ENCODE measurements at places on chromosomes 6 and 20. TPM values are rescaled to one million over a fixed set of nuclear protein-coding genes. Genes with fewer than 3 reads are reported as not detected.

GRCh38 chr20:38130687-38131587 is 34.1 kb downstream of the TGM2 start:
- H3K4me3 ChIP-seq, result no peak overlapping the region
- H3K27me3 ChIP-seq, result no peaks in the 10 kb centered on the region
- no peaks in the 10 kb centered on the region for H3K36me3 ChIP-seq
- peaks cover 23% of the 10 kb centered on the region for H3K4me1 ChIP-seq

DNA sequence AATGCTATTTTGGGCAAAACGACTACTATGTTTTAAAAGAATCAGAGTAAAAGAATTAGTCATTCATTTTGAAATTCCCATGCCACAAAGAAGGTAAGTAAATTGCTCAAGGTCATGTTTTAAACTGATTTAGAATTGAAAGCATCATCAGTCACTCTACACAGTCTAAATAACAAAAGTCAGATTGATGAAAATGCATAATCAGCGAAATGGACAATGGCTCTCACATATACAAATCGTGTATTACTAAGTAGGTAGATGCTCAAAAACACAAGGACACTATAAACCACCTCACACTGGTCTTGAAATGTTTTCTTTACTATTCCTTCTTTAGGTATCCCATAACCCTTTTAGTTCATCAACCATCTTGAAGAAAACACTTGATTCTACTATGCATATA is 135.4 kb downstream of the OPN5 start:
- H3K4me1 ChIP-seq, result no peaks in the 10 kb centered on the region
- no peak overlapping the region for H3K4me3 ChIP-seq
- no peak for DNase-seq
- no peak overlapping the region for H3K27ac ChIP-seq

DNA sequence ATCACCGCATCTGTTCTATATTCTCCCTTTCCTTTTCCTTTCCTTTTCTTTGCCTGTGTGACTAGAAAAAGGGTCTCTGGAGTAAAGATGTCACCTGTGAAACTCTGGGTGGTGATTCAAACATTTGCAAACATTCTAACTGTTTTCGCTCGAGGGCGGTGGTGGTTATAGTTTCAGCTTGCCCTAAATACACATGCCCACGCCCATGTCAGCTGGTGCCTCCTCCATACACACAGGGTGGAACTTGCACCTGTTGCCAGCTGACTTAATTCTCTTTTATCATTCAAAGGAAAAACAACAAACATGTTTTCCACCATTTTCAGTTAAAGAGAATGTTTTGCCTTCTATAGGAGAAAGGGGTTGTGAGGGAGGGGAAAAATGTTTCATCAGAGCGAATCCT is 381.9 kb upstream of the ARID1B start:
- H3K27ac ChIP-seq, result no peak overlapping the region
- no peak overlapping the region for H3K4me3 ChIP-seq
- no peak for DNase-seq

- no peak overlapping the region for H3K27ac ChIP-seq
- H3K36me3 ChIP-seq, result peaks cover 2% of the 10 kb centered on the region
- no peaks in the 10 kb centered on the region for H3K27me3 ChIP-seq
Observed at GRCh38 chr6:24686408-24686807, 19.5 kb downstream of the ACOT13 start.

GRCh38 chr6:35142588-35143569 is 1.7 kb upstream of the TCP11 start:
- no peak overlapping the region for H3K27ac ChIP-seq
- DNase-seq, result no peak
- H3K4me1 ChIP-seq, result peaks cover 4% of the 10 kb centered on the region
- H3K27me3 ChIP-seq, result no peaks in the 10 kb centered on the region
- no peak overlapping the region for H3K4me3 ChIP-seq
- no peaks in the 10 kb centered on the region for H3K36me3 ChIP-seq

- no peaks in the 10 kb centered on the region for H3K27me3 ChIP-seq
- no peaks in the 10 kb centered on the region for H3K4me1 ChIP-seq
- no peaks in the 10 kb centered on the region for H3K36me3 ChIP-seq
- DNase-seq, result no peak
- no peak overlapping the region for H3K27ac ChIP-seq
Observed at GRCh38 chr6:129792049-129792448, 69.1 kb downstream of the TMEM244 start.

- H3K4me1 ChIP-seq, result no peaks in the 10 kb centered on the region
- no peaks in the 10 kb centered on the region for H3K27me3 ChIP-seq
- no peak for DNase-seq
- no peak overlapping the region for H3K4me3 ChIP-seq
- H3K36me3 ChIP-seq, result no peaks in the 10 kb centered on the region
Observed at GRCh38 chr20:3576363-3576762, 86.8 kb downstream of the GFRA4 start.

DNA sequence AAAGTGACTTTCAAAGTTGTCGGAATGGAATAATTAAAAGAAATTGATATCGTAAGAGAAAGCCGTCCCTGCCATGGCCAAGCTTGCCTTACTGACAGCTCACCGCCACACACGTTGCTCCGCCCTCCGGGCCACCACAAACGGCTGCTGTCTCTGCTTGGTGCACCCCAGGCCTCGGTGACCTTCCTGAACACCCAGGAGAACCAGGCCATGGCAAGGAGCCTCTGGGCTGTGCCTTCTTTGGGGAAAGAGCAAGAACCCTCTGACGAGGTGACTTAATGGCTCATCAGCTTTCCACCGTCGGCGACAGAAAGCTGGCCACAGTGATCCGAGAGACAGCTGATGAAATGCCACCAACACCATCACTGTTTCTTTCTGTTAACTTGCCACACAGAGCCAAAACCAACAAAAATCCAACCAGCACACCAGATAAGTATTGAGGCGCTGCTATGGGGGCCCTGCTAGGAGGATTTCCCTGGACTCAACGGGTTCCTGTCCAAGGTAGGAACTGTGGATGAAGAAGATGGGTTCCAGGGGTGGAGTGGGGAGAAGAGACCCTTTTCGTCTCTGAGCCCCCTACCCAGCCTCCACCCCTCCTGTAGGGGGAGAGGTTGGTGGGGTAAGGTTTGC is 61.4 kb downstream of the NPEPL1 start:
- H3K36me3 ChIP-seq, result no peaks in the 10 kb centered on the region
- no peak overlapping the region for H3K27ac ChIP-seq
- no peak for DNase-seq

- H3K4me1 ChIP-seq, result no peaks in the 10 kb centered on the region
- H3K36me3 ChIP-seq, result no peaks in the 10 kb centered on the region
- DNase-seq, result no peak
Observed at GRCh38 chr6:11033825-11034224, 10.3 kb downstream of the ELOVL2 start.

GRCh38 chr6:33974471-33974870 is 170.7 kb upstream of the MLN start:
- no peak for DNase-seq
- no peak overlapping the region for H3K4me3 ChIP-seq
- H3K27me3 ChIP-seq, result no peaks in the 10 kb centered on the region
- no peak overlapping the region for H3K27ac ChIP-seq
- H3K36me3 ChIP-seq, result no peaks in the 10 kb centered on the region

DNA sequence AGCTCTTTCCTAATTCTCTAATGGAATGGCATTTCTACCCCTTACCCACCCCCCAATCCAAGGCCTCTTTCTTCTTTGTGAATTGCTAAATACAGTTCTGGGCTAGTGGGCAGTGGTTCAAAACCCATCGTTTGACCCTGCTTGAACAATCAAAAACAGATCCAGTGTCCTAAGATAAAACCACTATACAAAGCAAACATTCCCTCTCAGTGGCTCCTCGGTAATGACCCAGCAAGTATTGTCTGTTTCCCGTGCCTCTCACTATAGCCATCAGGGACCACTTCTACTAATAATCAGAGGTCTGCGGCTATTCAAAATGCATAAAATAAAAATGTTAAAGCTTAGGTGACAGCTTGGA is 143.5 kb upstream of the AKAP12 start:
- H3K4me1 ChIP-seq, result no peaks in the 10 kb centered on the region
- DNase-seq, result no peak
- H3K4me3 ChIP-seq, result no peak overlapping the region
- H3K36me3 ChIP-seq, result no peaks in the 10 kb centered on the region
- H3K27ac ChIP-seq, result no peak overlapping the region

DNA sequence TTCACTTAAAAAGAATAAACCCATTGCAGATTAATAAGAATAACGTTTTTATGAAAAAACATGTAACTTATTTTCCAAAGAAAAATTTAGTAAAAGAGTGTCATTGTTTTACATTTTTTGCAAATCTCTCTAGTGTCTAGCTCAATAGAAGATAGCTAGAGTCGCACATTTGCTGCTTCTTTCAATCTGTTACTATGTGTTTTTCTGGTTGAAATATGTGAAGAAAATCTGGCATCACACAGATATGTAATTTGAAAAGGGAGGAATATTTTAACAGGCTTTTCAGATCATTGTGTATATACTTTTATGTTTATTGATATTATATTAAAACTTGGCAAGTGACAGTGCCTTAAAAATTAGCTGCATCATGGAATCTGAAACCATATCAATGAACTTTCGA is 9.1 kb downstream of the CCN6 start:
- no peak for DNase-seq
- no peaks in the 10 kb centered on the region for H3K4me1 ChIP-seq
- no peak overlapping the region for H3K4me3 ChIP-seq
- H3K36me3 ChIP-seq, result no peaks in the 10 kb centered on the region

DNA sequence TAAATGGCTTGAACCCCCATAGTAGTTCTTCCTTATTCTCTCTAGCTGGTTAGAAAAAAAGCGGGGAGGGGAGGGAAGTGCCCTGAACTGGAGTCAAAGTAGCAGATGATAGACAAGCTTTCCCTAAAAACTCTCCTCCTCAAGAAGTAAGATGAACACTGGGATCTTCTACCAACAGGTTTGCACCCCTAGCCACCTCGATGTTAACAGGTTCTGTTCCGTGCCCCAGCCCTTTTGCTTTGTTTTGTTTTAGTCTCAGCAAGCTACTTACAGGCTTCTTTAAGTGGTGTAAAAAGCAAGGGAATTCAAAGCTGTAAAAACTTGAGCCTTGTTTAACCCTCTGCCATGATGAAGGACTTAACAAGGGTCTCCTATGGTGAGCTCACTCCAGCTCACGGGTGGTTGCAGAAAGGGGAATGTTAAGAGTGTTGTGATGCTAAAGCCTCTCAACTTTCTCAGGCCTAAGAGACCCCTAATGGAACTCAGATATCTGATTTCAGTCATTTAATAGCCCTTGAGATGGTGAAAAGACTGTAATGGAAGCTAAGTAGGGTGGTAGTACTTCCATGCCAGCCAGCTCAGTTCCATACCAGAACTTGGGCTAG is 106.0 kb downstream of the FOXO3 start:
- no peak for DNase-seq
- peaks cover 70% of the 10 kb centered on the region for H3K4me1 ChIP-seq
- H3K4me3 ChIP-seq, result no peak overlapping the region
- no peaks in the 10 kb centered on the region for H3K27me3 ChIP-seq

- H3K4me1 ChIP-seq, result no peaks in the 10 kb centered on the region
- H3K4me3 ChIP-seq, result no peak overlapping the region
- DNase-seq, result no peak
Observed at GRCh38 chr6:168962886-168963285, 290.8 kb downstream of the THBS2 start.

DNA sequence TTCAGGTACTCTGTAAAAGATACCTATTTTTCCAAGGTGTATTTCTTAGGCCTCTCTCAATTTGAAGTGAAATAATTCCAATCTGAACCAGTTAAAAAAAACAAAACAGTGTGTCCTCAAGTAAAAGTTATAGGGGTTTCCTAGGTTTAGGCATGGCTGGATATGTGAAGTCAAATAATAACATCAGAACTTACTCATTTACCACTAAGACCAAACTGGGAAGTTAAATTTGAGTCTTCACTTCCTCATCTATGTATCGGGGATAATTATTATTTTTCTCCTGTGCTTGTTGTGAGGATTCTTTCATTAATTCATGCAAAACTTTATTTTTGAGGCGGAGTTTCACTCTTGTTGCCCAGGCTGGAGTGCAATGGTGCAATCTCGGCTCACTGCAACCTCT is 86.2 kb upstream of the PTPRK start:
- no peak overlapping the region for H3K4me3 ChIP-seq
- H3K4me1 ChIP-seq, result no peaks in the 10 kb centered on the region
- H3K36me3 ChIP-seq, result no peaks in the 10 kb centered on the region
- no peak overlapping the region for H3K27ac ChIP-seq
- H3K27me3 ChIP-seq, result no peaks in the 10 kb centered on the region

GRCh38 chr20:23877524-23877923 is 2.0 kb downstream of the CST5 start:
- no peaks in the 10 kb centered on the region for H3K36me3 ChIP-seq
- H3K27ac ChIP-seq, result no peak overlapping the region
- no peak overlapping the region for H3K4me3 ChIP-seq
- peaks cover 14% of the 10 kb centered on the region for H3K4me1 ChIP-seq

- H3K36me3 ChIP-seq, result no peaks in the 10 kb centered on the region
- no peak overlapping the region for H3K27ac ChIP-seq
- H3K4me1 ChIP-seq, result no peaks in the 10 kb centered on the region
Observed at GRCh38 chr20:6178537-6178936, 55.7 kb upstream of the FERMT1 start.

DNA sequence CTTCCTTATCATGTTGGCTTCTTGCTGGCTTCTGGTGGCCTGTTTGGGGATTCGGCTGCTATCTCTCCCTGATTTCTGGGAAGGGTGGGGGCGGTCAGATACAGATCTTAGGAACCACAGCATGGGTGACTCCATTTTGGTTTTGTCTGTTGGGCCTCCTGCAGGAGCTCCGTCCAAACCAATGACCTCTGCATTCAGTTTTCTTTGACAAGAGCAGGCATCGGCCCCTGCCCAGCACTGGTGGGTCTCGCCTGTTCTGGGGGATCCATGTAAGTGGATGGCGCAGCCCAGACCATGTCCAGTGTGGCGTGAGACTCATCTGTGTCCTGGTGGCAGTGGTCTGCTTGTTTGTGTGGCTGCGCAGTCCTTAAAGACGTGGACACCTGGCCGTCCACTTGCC is 8.6 kb upstream of the ARFGAP1 start:
- no peaks in the 10 kb centered on the region for H3K27me3 ChIP-seq
- no peak overlapping the region for H3K27ac ChIP-seq
- no peak for DNase-seq
- H3K4me3 ChIP-seq, result no peak overlapping the region

DNA sequence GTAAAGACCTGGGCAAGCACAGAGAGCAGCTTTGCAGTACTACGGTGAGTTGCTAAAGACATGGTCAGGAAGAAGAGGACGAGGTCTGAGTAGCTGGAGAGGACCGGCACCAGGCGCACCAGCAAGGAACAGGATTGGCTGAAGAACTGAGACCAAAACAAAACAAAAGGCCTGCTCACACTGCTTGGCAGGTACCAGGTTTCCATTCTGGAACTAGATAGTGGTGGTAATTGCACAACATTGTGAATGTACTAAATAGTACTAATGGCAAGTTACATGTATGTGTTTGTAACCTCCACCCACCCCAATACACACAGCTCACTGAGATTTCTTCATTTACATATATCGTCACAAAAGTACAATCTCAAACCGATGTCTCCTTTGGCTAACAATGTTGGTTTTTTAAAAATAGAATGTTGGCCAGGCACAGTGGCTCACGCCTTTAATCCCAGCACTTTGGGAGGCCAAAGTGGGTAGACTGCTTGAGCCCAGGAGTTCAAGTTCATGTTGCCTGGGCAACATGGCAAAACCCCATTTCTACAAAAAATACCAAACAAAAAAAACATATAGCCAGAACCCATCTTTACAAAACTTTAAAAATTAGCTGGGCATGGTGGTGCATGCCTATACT is 32.5 kb upstream of the LYRM2 start:
- no peaks in the 10 kb centered on the region for H3K4me1 ChIP-seq
- DNase-seq, result no peak
- no peaks in the 10 kb centered on the region for H3K36me3 ChIP-seq
- H3K27ac ChIP-seq, result no peak overlapping the region
- no peaks in the 10 kb centered on the region for H3K27me3 ChIP-seq

Gene SHLD1
- 1.8 TPM for total RNA-seq

Gene PTK6
- total RNA-seq, result 3.0 TPM

Gene FAM184A
- total RNA-seq, result 9.9 TPM

Gene NKAIN2
- not detected for total RNA-seq

Gene STX11
- 7.6 TPM for total RNA-seq

Gene OSER1
- 17.1 TPM for total RNA-seq
